ENCODE measurements at places on chromosomes 7 and 10.

- no peak for DNase-seq
- no peaks in the 10 kb centered on the region for H3K36me3 ChIP-seq
- H3K4me3 ChIP-seq: no peak overlapping the region
Observed at GRCh38 chr10:10508211-10508610, 509.5 kb upstream of the CELF2 start.

- no peak for DNase-seq
- no peaks in the 10 kb centered on the region for H3K36me3 ChIP-seq
- H3K27ac ChIP-seq: no peak overlapping the region
- no peaks in the 10 kb centered on the region for H3K4me1 ChIP-seq
- H3K4me3 ChIP-seq: no peak overlapping the region
Observed at GRCh38 chr10:63318491-63318890, 147.3 kb downstream of the JMJD1C start.

DNA sequence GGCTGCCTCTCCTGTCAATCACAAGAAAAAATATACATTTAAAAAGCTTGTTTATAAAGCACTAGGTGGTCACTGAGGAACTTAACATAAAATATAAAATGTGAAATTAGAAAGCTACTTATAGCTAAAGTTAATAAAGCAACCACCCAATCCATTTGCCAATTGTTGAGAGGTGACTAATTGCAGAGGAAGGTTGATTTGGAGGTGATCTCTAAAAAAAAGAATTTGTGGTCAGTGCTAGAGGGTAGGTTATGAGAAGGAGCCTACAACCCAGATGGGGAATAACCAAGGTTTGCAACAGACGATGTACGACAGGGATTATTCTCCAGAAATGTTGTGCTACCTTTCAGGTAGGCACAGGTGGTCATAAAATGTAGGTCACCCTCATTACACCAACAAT is 444.2 kb upstream of the C7orf33 start:
- no peaks in the 10 kb centered on the region for H3K4me1 ChIP-seq
- no peak overlapping the region for H3K4me3 ChIP-seq
- H3K36me3 ChIP-seq: no peaks in the 10 kb centered on the region
- no peak for DNase-seq
- peaks cover 2% of the 10 kb centered on the region for H3K27me3 ChIP-seq

DNA sequence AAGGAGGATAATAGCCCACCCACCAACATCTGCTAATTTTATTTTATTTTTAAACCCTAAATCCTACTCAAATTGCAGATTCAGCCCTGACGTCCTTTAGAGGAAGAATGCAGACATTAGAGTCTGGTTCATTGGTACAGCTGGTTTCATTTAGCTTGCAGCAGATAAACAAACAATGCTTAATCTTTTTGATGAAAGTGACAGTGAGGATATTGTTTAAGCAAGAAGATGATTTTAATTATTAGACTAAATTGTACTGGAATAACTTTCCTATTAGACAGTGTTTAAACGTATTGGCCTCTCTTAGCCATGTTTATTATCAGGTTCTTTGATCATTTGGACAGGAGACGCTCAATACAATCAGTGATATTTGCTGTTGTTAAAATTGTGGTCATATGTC is 164.8 kb downstream of the CDK14 start:
- no peaks in the 10 kb centered on the region for H3K36me3 ChIP-seq
- no peaks in the 10 kb centered on the region for H3K27me3 ChIP-seq
- peaks cover 8% of the 10 kb centered on the region for H3K4me1 ChIP-seq
- no peak overlapping the region for H3K27ac ChIP-seq

DNA sequence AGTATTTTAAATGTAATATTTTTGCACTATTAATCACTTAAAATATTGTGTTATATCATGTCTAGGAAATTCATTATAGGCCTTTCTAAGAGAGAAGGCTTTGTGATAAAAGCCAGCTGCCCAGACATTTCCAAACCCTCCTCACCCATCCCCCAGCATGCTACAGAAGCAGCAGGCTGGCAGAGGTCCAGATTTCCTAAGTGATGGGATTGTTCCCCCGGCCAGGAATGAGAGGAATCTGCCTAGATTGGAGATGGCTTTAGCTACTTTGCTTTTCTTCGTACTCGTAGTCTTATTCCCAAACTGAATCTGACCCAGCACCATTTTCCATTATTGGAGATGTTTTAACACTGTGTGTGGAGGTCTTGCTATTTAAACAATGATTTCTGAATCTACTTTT is 29.4 kb downstream of the CDK14 start:
- H3K27ac ChIP-seq: no peak overlapping the region
- no peaks in the 10 kb centered on the region for H3K36me3 ChIP-seq
- H3K4me1 ChIP-seq: no peaks in the 10 kb centered on the region

DNA sequence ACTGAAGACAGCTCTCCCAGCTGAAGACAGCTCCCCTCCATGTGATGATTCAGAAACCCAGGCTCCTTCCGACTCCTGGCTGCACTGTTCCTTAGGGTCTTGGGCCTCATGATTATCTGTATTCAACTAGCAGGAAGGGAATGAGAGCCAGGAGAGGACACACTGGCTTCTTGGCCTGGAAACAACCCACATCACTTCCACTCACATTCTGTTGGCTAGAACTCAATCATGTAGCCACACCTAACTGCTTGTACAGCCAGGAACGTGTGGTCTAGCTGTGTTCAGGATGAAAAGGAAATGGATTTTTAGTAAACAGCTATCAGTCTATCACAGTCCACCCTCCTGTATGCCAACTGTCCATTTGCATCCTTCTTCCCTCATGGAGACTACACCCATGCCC is 30.5 kb upstream of the XPNPEP1 start:
- no peak overlapping the region for H3K27ac ChIP-seq
- H3K4me1 ChIP-seq: peaks cover 20% of the 10 kb centered on the region
- H3K27me3 ChIP-seq: no peaks in the 10 kb centered on the region
- H3K36me3 ChIP-seq: no peaks in the 10 kb centered on the region

GRCh38 chr10:81095238-81095637 is 557.5 kb downstream of the SH2D4B start:
- H3K27ac ChIP-seq: no peak overlapping the region
- H3K4me1 ChIP-seq: no peaks in the 10 kb centered on the region
- DNase-seq: no peak
- no peaks in the 10 kb centered on the region for H3K27me3 ChIP-seq
- H3K36me3 ChIP-seq: no peaks in the 10 kb centered on the region
- H3K4me3 ChIP-seq: no peak overlapping the region

GRCh38 chr10:36506697-36507496 is 618.5 kb upstream of the ANKRD30A start:
- no peaks in the 10 kb centered on the region for H3K27me3 ChIP-seq
- H3K36me3 ChIP-seq: no peaks in the 10 kb centered on the region
- no peak overlapping the region for H3K27ac ChIP-seq
- peaks cover 4% of the 10 kb centered on the region for H3K4me1 ChIP-seq
- H3K4me3 ChIP-seq: no peak overlapping the region

GRCh38 chr10:126670056-126670894 is at the start of gene C10orf90:
C10orf90 (minus strand) TSS chr10:126670693; CDS start chr10:126670480, 213 bp downstream.
- H3K27me3 ChIP-seq: no peaks in the 10 kb centered on the region
- no peak within 1 kb of the TSS for H3K4me3 ChIP-seq
- H3K27ac ChIP-seq: peak within 1 kb of the TSS; percentile 32
- no peak for DNase-seq
- H3K36me3 ChIP-seq: no peaks in the 10 kb centered on the region

DNA sequence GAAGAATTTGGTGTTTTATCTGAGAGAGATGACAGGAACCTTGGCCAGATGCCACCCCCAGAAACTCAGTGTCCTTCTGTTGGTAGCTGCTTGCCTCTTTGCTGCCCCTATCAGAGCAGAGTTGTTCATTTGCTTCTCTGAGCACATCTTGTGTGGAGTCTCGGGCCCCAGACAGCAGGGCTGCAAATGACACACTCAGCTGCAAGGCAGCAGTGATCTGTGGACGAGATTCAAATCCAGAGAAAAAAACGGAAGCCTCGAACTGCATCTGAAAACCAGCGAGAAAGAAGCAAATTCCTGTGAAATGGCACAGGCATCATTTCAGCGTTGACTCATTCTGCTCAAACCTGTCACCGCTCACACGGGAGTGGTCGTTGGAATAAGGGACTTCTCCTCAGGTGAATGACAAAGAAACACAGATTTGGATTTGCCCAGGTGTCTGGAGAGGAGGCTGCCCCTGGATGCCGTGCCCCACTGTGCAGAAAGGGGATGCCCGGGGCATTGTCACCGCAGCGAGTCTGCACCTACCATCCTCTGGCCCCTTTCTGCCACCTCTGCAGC is 144.7 kb downstream of the PFKFB3 start:
- no peak for DNase-seq
- H3K27ac ChIP-seq: no peak overlapping the region
- H3K27me3 ChIP-seq: no peaks in the 10 kb centered on the region
- no peak overlapping the region for H3K4me3 ChIP-seq
- no peaks in the 10 kb centered on the region for H3K36me3 ChIP-seq

- no peaks in the 10 kb centered on the region for H3K36me3 ChIP-seq
- no peaks in the 10 kb centered on the region for H3K27me3 ChIP-seq
- no peak overlapping the region for H3K4me3 ChIP-seq
- peaks cover 40% of the 10 kb centered on the region for H3K4me1 ChIP-seq
- no peak overlapping the region for H3K27ac ChIP-seq
Observed at GRCh38 chr10:114694062-114694461, 36.0 kb upstream of the ABLIM1 start.

- H3K4me3 ChIP-seq: no peak overlapping the region
- H3K27me3 ChIP-seq: no peaks in the 10 kb centered on the region
- DNase-seq: no peak
- no peak overlapping the region for H3K27ac ChIP-seq
- H3K36me3 ChIP-seq: no peaks in the 10 kb centered on the region
Observed at GRCh38 chr7:137647905-137648565, 198.7 kb downstream of the DGKI start.

- H3K27ac ChIP-seq: no peak overlapping the region
- DNase-seq: peak; percentile 57
Observed at GRCh38 chr7:159035571-159036073, 109.0 kb downstream of the VIPR2 start.

- DNase-seq: no peak
- H3K27ac ChIP-seq: peak overlapping the region; percentile 18
- H3K27me3 ChIP-seq: no peaks in the 10 kb centered on the region
- peaks cover 12% of the 10 kb centered on the region for H3K4me1 ChIP-seq
Observed at GRCh38 chr10:13882119-13882711, 295.4 kb downstream of the PRPF18 start.

DNA sequence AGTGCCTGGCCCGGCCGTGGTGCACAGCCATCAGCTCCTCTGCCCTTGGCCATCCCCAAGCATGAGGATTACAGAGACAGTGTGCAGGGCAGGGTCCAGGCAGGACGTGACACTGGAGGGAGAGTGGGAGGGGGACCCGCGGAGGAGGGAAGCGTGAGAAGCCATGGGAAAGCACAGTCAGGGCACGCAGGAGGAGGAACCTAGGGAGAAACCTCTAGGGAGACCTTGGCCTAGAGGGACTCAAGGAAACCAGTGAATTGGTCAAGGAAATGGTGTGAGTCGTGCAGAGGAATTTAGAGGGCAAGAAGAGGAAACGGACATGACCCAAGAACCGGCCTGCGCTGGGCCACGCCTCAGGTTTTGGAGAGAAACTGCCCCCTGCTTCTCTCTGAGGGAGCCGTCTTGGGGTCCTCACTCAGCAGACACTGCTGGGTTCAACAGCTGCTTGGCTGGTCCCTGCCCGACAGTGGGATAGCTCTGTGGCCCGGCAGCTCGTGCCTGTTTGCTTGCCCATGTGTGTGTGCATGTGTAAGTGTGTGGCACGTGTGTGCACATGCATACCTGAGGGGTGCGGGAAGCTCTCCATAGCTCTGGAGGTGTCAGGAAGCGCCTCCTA is 3.2 kb downstream of the OPN4 start:
- H3K4me1 ChIP-seq: peaks cover 10% of the 10 kb centered on the region
- peak; percentile 62 for DNase-seq
- no peak overlapping the region for H3K27ac ChIP-seq
- H3K27me3 ChIP-seq: no peaks in the 10 kb centered on the region

DNA sequence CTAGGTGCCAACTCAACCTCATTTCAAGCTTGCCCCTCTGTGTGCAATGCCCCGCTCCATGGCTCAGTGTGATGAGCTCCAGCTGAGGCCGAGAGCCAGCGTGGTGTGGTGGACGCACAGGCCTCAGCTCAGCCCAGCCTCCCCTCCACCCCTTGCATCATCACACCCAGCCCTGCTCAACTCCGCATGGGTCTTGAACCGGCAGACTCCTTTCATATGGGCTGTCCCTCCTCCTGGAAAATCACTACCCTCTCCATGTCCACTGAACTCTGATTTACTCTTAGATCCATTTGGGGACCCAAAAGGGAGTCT is 16.6 kb upstream of the SLC18A3 start:
- H3K4me1 ChIP-seq: no peaks in the 10 kb centered on the region
- H3K36me3 ChIP-seq: no peaks in the 10 kb centered on the region
- peaks cover 10% of the 10 kb centered on the region for H3K27me3 ChIP-seq
- DNase-seq: no peak

DNA sequence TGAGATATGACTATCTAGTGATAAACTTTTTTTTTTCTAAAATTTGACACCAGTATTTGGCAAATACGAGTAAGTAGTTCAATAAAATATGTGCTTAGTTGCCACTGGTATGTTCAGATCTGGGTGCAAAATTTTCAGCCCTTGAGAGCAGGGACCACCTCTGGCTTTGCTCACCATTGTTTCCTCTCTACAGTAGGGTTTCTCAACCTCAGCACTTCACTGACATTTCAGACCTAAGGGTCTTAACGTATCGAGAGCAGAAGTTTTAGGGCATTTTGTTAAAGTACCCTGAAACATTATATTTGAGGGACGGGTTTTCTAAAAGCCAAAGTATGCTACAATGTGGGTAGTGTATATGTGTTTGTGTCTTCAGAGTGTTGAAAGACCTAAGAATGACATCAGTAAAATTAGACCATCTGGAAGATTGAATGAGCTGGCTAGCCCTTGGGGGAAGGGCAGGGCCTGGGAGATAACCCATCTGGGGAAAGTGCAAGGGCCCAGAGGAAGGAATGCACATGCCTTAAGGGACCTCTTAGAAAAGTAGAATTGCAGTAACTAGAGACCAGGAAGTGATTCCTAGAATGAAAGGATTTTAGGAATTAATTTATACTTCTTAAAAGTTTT is 11.8 kb downstream of the BZW2 start:
- H3K4me3 ChIP-seq: no peak overlapping the region
- no peaks in the 10 kb centered on the region for H3K36me3 ChIP-seq
- H3K4me1 ChIP-seq: peaks cover 25% of the 10 kb centered on the region
- H3K27me3 ChIP-seq: no peaks in the 10 kb centered on the region
- no peak overlapping the region for H3K27ac ChIP-seq

GRCh38 chr7:113321201-113321600 is 202.8 kb upstream of the SMIM30 start:
- H3K27ac ChIP-seq: no peak overlapping the region
- H3K36me3 ChIP-seq: no peaks in the 10 kb centered on the region
- DNase-seq: no peak
- no peak overlapping the region for H3K4me3 ChIP-seq
- H3K4me1 ChIP-seq: no peaks in the 10 kb centered on the region

DNA sequence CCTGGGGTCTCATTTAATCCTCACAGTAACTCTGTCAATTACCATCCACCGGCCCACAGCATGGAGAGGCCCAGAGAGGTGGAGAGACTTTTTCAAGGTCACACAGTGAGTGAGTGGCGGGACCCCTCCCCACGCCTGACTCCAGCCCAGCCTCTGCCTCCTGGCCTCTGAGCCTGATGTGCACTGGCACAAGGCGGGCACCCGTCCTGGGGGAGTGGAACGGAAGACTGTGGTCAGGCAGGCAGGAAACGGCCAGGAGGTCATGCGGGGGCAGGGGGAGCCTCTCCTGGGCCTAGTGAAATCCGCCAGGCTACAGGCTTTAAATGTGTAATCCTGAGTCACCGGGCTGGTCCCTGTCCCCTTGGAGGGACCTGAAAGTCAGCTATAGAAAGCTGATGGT is 32.2 kb downstream of the ZCCHC24 start:
- H3K36me3 ChIP-seq: no peaks in the 10 kb centered on the region
- H3K4me3 ChIP-seq: no peak overlapping the region

Measured in suprapubic skin (tissue), 4 donors.